ENCODE measurements at places on chromosomes 16 and 17. TPM values are rescaled to one million over a fixed set of nuclear protein-coding genes. Genes with fewer than 3 reads are reported as not detected.

The HS3ST3A1 gene
- not detected for total RNA-seq

- no peak for DNase-seq
Observed at GRCh38 chr17:66290101-66290722, 12.2 kb upstream of the PRKCA start.

The MPO gene
- total RNA-seq: not detected

The ZFHX3 gene
- 2.6 TPM for total RNA-seq

The ITGB3 gene
- total RNA-seq: not detected

- no peak for DNase-seq
Observed at GRCh38 chr17:32976605-32977004, 15.0 kb upstream of the SPACA3 start.

DNA sequence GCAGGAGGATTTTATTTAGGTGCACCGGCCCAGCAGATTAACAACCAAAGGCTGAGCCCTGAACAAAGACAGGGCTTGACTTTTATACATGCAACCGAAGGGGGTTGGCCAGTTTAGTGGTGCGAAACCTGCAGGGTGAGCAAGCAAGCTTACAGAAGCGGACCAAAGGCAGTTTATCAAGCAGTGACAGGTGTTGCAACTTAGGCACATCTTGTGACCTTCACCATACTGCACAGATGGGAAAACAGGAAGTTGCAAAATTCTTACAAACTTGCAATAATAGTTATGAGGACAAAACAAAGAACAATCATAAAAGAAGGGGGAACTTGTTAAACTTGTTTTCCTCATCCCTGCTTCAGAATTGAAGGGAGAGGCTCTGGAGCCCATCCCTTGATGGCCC, 1265.1 kb downstream of the CDH8 start:
- no peak for DNase-seq

GRCh38 chr16:80114699-80115098, 426.1 kb upstream of the DYNLRB2 start:
- no peak for DNase-seq

- no peak for DNase-seq
Observed at GRCh38 chr17:27564463-27564862, 66.5 kb upstream of the LGALS9 start.

DNA sequence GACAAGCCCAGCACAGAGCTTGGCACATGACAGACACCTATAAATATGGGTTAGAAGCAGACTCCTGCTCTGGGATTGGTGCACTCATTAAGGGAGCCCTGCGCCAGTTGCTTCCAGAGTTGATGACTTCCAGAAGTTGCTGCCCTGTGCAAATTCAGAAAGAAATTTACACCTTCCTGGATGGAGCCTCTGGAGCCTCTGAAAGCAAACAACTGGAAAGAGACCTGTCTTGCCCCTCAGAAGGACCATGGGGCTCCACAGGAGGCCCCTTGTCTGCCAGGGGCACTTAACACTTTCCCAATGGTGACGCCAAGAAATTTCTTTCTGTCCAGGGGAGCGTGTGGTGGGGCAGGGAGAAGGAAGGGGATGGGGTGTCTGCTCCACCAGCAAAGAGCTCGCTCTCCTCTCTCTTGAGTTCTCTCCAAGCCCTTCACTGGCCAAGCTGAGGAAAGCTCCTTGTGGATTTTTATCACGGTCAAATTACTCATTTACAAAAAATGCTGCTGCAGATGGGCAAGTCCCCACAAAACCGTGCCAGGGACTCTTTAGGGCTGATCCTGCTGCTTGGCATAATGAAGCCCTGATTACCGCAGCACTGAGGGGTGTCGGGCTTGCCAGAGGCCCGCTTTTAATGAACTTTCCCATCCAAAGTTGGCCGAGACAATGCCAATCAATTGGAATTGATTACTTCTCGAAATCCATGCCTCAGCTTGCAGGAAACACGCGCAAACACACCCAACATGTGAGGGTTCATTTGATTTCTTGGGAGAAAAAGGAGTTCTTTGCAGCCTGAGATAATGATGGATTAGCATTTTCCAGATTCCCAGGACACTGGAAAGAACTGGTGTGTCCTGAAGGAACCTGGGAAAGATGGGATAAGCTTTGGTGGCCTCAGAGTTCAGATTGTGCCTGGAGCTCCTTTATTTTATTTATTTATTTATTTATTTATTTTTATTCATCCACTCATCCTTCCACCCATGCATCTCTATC, 583.6 kb upstream of the CDH5 start:
- DNase-seq: no peak
